NB4 (cell line): ENCODE measurements at places on chromosomes 5 and 9.

DNA sequence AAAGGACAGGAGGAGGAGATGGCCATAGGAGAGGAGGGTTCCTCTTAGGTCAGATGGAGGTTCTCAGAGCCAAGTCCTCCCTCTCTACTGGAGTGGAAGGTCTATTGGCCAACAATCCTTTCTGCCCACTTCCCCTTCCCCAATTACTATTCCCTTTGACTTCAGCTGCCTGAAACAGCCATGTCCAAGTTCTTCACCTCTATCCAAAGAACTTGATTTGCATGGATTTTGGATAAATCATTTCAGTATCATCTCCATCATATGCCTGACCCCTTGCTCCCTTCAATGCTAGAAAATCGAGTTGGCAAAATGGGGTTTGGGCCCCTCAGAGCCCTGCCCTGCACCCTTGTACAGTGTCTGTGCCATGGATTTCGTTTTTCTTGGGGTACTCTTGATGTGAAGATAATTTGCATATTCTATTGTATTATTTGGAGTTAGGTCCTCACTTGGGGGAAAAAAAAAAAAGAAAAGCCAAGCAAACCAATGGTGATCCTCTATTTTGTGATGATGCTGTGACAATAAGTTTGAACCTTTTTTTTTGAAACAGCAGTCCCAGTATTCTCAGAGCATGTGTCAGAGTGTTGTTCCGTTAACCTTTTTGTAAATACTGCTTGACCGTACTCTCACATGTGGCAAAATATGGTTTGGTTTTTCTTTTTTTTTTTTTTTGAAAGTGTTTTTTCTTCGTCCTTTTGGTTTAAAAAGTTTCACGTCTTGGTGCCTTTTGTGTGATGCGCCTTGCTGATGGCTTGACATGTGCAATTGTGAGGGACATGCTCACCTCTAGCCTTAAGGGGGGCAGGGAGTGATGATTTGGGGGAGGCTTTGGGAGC lies 3.1 kb downstream of the EGR1 start:
- peak; percentile 39 for DNase-seq

- no peak for DNase-seq
Measured at GRCh38 chr5:111313017-111313724, 89.0 kb downstream of the CAMK4 start.

DNA sequence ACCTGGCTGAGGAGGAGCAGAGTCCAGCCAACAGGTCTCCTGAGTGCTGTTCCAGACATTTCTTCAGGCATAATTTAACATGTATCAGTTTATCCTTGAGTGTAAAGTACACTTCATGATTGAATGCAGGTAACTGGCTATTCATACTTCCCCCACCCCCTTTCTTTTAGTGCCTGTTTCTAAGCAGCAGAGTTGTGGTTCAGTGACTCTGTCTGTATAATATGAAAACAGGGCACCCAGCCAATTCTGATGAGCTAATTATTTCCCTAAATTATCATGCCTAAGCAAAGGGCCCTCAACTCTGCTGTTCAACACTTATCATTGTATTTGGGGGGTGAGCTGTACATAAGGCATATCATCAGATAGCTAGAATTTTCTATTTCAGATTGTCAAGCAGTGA lies 51.9 kb upstream of the ZSWIM6 start:
- DNase-seq = no peak

DNA sequence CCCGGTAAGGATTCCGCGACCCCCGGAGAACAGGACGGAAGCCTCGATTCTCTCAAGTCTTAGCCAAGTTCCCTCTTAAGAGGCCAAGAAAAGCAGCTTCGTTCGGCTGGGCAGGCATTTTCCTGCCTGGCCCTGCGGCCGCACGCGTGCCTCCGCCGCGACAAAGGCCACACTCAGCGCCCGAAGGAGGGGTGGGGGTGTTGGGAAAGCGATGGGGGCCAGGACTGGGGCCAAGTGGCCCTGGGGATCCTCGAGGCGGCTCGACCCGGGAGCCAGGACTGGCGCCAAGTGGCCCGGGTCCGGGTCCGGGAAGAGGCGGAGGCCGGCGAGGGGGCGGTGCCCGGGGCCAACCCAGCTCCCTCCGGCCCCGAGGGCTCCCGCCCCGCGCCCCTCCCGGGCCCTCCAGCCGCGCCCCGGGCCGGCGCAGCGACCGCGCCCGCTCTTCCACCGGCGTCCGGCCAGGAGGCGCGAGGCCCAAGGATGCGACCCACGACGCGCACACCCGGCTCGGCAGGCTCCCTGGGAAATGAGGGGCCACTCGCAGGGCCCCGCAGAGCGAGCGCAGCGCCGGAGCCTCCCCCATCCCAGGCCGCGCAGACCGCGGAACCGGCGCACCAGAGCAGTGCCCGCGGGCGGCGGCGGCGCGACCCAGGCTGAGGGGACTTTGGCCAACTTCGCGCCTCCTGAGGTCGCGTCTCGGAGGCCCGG lies 756 bp downstream of the VAV2 start:
- DNase-seq = no peak

DNA sequence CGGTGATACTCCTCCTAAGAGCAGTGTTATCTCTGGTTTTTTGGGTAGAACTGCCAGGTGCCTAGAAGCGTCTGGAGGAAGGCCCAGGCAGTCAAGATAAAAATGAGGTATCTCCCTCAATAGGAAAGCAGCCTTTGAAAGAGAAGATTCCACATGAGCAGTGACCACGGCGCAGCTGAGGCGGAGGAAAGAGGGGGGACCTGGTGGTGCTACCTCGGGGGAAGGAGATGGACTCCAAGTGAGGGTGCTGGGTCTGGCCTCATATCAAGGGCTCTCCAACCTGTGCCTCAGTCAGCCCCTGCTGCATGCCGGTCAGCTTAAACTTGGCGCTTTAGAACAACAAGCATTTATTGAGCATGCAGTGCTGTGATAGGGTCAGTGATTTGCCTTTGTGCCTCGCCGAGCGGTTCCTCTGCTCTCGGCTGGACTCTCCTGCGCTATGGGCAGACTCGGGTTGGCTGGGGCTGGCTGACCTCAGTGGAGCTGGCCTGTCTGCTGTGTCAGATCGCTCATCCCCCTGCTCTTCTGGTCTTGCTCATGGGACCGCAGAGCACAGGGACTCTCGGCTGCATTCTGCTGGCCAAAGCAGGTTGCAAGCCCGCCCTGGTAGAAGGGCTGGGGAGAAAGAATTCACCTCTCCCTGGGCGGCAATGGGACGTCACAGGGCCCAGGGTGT lies 121.1 kb upstream of the IRX4 start:
- DNase-seq = no peak

- peak; percentile 78 for DNase-seq
Measured at GRCh38 chr9:92140074-92140753, 25.0 kb upstream of the SPTLC1 start.

DNA sequence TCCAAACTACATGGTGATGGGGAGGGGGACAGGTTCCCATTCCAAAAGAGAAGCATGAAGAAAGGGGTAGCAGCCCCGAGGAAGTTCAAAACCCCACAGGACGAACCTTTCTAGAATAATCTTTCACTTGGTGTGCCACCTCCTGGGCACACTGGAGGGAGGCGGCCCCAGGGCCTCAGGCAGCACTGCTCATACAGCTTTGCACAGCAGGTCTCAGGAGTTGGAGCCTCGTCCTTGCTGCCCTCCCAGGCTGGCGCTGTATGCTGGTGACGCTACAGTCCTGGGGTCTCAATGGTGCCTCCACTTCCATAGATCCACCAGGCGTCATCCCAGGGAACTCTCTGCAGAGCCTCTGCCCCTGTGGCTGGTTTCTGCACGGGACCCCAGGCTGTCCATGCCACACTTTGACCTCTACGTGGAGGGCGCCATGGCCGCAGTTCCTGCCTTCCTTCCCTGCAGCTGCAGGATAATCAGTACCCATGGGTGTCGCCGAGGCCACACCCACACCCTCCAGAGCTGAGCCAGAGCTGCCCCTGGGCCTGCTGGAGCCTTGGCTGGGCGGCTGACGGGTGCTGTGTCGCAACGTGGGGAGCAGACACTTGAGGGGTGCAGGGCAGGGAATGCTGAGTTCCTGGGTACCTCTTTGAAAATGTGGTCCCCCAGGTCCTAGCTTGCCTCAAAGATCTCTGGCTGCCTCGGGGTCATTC lies 95.3 kb downstream of the COL5A1 start:
- DNase-seq = no peak

DNA sequence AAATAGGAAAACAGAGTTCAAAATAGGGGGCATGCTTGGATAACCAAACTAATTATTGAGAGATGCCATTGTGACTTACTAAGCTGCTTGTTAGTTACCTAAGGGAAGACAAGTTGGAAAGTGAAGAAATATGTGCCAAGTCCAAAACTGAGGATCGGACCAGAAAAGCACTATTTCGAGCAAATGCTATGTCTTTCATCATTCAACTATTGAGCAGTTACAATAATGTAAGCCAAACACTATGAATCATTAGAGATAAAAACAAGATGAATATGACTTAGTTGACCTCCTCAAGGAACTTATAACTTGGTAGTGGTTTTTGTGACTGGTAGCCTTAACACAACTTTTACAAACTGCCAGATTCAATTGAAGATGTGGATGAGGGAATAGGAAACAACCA lies 240.6 kb upstream of the MPDZ start:
- DNase-seq = no peak

DNA sequence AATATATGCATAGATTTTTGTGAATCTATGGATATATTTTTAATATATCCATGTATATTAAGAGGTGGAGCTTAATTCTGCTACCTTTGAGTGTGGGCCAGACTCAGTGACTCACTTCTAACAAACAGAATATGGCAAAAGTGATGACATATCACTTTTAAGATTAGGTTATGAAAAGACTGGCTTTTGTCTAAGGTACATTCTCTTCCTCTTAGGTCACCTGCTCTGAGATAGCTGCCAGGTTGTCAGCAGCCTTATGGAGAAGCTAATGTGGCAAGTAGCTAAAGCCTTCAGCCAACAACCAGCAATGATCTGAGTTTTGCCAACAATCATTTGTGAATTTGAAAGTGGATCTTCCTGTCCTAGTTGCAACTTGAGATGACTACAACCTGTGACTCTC lies 83.8 kb downstream of the ANKRD31 start:
- DNase-seq = no peak

DNA sequence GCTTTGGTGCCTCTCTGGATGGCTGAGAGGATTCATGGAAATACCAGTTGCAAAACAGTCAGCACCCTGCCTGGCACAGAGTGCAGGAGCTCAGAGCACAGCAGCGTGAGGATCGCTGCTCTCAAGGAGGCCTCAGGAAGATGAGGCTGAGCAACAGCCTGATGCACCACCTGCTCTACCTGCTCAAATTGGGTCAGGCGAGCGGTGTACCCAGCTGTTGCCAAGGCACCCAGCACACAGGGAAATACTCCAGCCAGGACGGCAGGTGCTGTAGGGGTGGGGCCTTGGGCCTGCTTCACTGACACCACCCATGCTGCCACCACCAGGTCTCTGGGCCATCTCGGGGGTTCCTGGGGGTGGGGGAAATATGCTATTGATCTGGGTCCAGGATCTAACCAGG lies 4.3 kb downstream of the EEIG1 start:
- no peak for DNase-seq

DNA sequence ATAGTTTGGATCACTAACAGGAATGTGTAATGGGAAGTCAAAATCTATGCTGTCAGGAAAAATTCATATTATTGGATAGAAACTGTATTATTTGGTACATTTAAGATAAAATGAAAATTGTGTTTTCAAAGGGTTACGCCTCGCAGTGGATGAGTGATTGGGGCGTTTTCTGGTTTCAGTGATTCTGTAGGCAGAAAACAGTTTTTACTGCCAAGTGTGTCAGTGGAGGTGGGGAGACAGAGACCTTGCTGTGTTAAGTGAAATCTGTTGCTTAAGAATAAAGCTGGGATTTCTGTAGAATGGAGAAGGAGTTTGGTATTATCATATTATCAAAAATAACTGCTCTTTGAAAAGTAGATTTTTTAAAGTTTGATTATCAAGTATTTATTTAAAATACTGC lies 69.7 kb downstream of the GHR start:
- DNase-seq = no peak

DNA sequence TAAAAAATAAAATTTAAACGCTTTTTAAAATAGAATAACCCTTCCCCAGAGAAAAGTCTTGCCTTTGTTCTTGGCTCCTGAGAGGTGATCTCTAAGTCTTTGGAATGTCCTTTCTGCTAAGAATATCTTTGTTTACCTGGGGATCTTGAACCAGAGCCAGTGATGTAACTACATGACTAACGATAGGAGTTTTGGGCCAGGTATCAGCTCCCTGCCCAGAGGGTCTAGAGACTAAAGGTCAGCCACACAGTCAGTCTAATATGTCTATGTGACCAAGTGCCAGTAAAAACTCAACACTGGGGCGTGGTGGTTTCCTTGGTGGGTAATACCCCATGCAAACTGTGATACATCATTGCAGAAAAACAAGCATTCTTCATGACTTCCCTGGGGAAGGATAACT lies 1351.9 kb upstream of the C9orf72 start:
- no peak for DNase-seq

DNA sequence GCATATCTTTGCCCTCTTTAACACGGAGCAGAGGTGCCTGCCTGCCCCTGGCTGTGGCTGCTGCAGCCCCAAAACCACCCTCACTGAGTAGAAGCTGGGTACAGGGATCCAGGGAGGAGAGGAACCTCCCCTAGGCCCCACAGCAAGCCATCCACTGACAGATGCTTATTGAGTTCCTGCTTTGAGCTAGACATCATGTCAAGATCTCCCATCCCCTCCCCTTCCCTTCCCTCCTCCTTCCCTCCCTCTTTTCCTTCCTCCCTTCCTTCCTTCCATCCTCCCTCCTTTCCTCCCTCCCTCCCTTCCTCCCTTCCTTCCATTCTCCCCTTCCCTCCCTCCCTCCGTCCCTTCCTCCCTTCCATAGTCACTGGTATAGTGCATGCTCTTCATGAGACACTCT lies 29.3 kb downstream of the GOLGA2 start:
- DNase-seq = peak; percentile 54

DNA sequence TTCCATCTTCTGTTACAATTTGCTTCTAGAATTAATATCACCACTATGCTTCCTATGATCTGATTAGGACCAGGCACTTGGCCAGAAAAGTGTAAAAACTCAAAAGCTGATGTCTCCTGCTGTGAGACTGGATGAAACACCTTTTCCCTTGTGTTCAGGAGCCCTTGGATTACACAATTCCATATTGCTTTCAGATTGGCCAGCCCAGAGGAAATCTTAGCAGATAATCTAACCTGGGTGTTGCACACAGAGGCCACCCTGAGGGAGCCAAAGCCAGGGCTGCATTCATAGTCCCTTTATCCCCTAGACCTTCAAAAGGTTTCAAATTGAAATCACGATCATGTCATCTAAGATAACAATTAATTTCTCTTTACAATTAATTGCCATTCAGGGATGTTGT lies 94.1 kb upstream of the SELENOP start:
- DNase-seq = no peak

GRCh38 chr5:158039441-158039840 lies 180.5 kb upstream of the CLINT1 start:
- no peak for DNase-seq

GRCh38 chr5:52063186-52063585 lies 679.9 kb downstream of the ISL1 start:
- DNase-seq = no peak

GRCh38 chr9:88978034-88978433 lies 13.2 kb upstream of the S1PR3 start:
- DNase-seq = no peak

GRCh38 chr9:124834591-124834990 lies 18.7 kb upstream of the WDR38 start:
- DNase-seq = no peak
